ENCODE measurements at places on chromosomes 3 and 15.

- no peak for DNase-seq
Measured at GRCh38 chr15:70336425-70337009, 238.8 kb upstream of the TLE3 start.

- DNase-seq = no peak
Measured at GRCh38 chr3:194852831-194853508, 167.3 kb downstream of the FAM43A start.

DNA sequence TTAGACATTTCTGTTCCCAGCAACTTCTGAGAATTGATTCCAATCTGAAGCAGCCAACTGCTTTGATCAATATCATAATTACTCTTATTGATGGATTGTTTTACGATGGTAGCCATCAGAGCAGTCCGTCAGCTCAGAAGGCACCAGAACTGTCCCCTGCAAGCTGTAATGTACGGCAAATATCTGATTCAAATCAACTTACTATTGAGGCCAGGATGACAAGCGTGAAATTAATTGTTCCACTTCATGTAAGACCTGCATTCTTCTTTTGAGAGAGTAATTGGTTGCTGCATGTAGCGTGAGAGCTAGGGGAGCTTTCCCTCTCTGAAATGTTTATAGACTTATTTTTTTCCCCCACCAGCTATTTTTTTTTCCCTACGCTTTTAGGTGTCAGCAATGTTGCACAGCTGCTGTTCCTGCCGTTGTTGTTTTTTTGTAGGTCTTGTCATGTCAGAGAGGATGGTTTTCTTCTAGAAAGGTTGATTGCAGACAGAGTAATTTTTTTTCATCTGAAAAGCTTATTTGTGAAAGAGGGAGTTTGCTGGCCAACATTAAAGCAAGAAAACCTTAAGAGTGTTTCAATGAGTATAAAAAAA is 134.9 kb downstream of the CACNA2D3 start:
- DNase-seq = no peak

DNA sequence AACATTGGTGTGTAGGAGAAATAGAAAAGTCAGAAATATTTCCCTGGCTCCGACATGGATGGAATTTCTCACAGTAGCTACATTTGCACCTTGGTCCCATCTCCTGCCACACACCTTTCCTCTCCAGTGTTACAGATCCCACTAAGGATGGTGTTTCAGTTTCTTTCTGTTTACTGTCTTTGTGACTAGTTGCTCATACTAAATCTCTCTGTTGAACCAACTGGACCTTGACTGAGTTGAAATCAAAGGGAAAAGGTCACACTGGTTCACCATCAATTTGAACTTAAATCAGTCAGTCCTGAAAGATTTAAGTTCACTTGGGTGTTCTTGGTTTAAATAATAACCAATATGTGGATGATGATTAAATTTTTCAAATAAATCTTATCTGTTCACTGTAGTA is 754.2 kb downstream of the OTOL1 start:
- no peak for DNase-seq

GRCh38 chr15:44087578-44088465 is 107.2 kb downstream of the FRMD5 start:
- no peak for DNase-seq

GRCh38 chr3:129625072-129625874 is 18.8 kb upstream of the PLXND1 start:
- no peak for DNase-seq

- no peak for DNase-seq
Measured at GRCh38 chr3:123129092-123129491, 62.3 kb downstream of the PDIA5 start.

- DNase-seq = no peak
Measured at GRCh38 chr15:78104119-78104479, 11.7 kb downstream of the SH2D7 start.

- no peak for DNase-seq
Measured at GRCh38 chr15:101056366-101057334, 137.5 kb downstream of the LRRK1 start.

DNA sequence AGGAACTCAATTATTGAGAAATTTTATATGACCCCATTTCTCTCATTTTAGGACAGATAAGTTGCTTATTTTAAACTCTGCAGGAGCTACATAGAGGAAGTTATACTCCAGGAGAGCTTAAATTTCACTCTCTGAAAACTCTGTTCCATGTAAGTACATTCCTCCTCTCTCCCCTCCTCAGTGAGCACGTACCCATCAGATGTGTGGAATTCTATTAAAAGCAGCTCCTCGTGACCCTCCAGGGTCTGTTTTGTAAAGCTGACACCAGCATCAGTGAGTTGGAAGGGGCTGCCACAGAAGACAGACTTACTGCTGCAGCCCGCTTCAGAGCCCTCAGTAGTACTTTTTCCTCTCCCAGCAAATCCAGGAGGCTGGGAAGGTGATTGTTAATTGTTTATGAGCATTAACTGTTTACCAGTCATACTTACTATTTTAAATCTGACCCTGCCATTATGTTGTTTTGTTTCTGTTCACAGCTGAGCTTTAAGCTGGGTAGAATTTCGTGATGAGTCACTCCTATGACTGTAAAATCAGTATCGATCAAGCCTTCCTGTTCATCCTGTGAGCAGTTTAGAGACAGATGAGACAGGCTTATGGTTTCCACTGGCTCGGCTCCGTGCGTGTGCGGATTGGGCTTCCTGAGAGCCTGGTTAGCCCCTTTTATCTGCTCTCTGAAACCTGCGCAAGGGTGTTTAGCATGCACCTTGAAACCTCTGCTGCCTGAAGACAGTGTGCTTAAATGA is 20.4 kb downstream of the IGF1R start:
- peak; percentile 20 for DNase-seq

DNA sequence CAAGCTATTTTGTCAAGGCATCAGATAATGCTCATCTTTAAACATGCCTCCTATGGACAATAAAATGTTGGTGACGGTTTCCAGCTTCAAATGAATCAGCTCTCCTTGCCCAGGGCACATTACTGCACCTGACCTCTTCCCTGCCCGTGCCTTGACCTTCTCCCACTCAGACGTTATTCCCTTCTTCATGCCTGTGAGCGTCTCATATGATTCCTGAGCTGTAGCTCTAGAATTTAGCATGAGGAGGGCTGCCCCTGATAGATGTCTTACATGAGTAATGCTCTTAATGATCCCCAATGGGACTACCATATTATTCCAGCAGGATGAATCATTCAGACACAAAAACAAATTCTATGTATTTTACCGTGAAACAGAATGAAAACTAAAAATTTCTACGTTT is 762.7 kb downstream of the ROBO1 start:
- no peak for DNase-seq

GRCh38 chr3:138078901-138079344 is 36.5 kb downstream of the DZIP1L start:
- DNase-seq = no peak

- DNase-seq = no peak
Measured at GRCh38 chr15:29480278-29480677, 210.7 kb upstream of the NSMCE3 start.

DNA sequence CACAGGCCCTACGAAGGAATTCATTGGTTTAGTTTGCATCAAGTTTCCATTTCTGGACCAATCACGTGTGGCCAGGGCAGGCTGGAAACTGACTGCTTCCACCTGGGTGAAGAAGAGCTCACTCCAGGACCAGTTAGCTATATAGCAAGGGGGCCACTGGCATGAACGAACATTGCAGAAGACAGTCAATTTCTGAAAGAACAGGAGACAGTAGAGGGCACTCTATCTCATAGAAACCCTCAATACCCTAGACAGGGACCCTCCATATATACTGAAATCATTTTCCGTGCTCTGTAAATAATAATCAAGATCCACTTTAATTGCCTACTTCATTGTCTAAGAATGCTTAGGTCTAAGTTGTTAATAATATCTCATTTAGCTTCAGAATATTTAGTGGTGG is 215.6 kb downstream of the CADPS start:
- DNase-seq = no peak

- no peak for DNase-seq
Measured at GRCh38 chr3:182947888-182948287, 32.5 kb downstream of the DCUN1D1 start.

GRCh38 chr3:113097960-113098447 is 107.2 kb downstream of the GTPBP8 start:
- no peak for DNase-seq

DNA sequence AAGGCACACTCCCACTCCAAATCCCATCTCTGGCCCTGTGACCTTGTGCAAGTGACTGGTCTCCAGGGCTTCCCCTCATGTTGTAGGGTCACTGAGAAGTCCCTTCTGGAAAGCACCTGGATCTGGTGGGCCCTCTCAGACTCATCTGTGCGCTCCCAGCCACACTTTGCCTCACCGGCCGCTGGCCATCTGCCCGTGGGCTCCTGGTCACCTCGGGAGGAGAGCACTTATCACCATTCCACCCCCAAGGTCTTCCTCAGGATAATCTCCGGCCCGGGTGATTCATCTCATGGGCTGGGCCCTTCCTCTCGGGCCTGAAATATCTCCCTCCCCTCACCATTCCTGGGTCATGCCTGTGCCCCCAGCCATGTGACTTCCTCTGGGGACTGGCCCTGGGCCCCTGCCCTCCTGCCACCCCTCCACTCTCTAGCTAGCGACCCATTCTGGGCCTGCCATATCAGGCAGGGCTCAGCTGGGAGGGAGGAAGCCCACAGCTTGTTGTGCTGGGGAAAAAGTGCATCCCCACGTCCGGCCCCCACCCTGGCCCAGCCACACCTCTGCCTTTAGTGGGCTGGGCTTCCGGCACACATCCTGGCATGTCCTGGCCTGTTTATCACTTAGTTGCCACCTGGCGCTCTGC is 10.6 kb upstream of the WNT7A start:
- DNase-seq = no peak

DNA sequence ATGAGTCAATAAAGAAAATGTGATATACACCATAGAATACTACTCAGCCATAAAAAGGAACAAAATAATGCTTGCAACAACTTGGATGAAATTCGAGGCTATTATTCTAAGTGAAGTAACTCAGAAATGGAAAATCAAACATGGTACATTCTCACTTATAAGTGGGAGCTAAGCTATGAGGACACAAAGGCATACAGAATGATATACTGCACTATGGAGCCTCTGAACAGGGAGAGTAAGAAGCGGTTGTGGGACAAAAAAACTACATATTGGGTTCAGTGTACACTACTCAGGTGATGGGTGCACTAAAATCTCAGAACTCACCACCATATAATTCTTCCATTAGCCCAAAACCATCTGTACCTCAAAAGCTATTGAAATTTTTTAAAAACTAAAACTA is 68.8 kb upstream of the AKAP13 start:
- DNase-seq = no peak

DNA sequence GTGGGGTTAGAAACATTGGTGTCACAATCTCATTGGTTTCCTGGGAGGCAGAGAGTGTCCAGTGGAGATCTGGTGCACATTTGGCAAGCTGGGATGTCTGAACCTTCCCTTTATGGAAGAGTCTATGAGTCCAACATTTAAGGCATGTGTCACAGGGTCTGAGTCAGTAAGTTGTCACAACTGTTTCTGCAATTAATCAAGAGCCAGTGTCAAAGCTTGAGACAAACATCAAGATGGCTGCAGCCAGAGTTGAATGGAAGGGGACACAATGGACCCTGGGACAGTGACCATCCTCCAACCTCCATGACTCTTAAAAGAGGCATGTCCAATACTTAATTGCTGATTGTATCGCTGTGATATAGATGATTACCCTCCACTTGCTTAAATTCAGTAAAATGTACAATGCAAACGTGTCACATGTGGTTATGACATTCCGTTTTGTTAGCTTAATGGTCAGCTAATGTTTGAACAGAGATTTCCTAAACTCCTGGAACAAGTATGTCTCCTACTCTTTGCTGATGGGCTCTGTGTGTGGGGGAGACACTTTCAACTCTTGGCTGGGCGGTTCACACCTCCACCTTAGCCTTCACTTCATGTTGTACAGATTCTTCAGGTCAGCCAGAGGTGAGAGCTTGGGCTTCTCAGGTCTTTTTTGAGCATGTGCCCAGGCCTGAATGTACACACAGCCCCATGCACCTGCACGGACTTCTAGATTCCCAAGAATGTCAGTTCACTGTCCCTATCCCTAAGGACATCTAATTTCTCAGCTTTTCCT is 79.9 kb upstream of the PRR23E start:
- DNase-seq = no peak

DNA sequence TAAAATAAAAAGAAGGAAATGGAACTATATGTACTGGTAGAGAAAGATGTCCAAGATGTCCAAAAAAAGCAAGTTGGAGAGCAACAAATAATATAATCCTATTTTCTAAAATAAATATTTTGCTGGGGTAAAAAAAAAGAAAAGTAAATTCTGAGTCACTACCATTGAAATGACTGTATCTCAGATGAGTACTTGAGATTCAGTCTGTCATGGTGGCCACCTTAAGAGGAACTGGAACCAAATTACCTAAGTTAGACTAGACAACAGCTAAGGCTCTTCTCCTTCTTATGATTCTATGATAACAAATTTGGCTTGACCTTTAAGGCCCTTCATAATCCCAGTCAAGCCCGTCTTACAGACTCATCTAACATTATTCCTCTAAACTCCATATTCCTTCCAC is 270.6 kb upstream of the HES1 start:
- no peak for DNase-seq

- DNase-seq = no peak
Measured at GRCh38 chr3:144079634-144080033, 108.0 kb downstream of the DIPK2A start.

DNA sequence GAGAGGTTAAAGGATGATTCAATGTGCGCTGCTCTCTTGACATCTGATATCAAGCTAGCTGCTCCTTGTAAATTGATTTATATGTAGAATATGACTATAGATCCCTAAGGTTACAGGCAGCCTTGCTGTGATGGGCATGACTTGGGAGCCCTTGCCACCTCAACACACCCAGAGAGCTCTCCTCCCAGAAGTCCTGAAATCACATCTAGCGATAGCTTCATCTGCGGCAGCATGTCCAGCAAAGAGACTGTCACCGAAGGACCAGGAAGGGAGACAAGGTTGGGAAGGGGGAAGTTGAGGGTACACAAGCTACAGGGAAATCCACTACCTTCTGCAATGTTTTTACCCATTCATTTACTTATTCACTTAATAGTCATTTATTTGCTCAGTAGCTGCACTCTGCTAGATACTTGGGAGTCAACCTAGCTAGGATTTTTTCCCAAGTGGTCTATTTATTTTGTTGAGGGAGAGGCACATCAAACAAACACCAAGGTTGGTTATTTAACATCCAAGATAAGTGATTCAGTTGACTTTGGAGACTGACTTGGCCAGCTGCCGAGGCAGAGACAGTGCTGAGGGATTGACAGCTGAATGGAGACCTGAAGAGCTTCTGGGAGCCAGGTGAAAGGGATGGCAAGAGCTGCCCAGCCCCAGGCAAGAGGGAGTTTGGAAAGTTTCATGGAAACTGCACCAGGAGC is 205.8 kb upstream of the IL12A start:
- no peak for DNase-seq

DNA sequence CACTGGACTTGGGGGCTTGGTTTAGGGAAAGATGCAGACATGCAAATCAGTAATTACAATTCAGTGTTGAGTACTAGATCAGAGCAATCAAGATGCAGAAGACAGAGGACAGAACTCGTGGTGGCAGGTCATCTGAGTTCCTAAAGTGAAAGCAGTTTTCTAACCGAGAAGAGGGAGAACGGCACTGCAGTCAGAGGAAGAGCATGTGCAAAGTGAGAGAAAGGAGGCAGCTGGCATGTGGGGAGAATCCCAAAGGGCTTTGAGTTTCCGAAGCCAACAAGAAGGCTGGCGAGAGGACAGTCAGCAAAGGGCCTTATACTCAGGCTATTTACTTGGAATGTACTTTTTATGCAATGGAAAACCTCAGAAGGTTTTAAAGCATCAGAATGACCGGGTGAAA is 87.0 kb downstream of the ANP32A start:
- DNase-seq = no peak
